Spinal cord (tissue), 10 donors: ENCODE measurements at places on chromosomes 4 and X.

- DNase-seq: no peak
Observed at GRCh38 chr4:48234575-48234974, 35.1 kb downstream of the TEC start.

- no peak for DNase-seq
Observed at GRCh38 chr4:79362626-79363025, 36.8 kb upstream of the NAA11 start.

DNA sequence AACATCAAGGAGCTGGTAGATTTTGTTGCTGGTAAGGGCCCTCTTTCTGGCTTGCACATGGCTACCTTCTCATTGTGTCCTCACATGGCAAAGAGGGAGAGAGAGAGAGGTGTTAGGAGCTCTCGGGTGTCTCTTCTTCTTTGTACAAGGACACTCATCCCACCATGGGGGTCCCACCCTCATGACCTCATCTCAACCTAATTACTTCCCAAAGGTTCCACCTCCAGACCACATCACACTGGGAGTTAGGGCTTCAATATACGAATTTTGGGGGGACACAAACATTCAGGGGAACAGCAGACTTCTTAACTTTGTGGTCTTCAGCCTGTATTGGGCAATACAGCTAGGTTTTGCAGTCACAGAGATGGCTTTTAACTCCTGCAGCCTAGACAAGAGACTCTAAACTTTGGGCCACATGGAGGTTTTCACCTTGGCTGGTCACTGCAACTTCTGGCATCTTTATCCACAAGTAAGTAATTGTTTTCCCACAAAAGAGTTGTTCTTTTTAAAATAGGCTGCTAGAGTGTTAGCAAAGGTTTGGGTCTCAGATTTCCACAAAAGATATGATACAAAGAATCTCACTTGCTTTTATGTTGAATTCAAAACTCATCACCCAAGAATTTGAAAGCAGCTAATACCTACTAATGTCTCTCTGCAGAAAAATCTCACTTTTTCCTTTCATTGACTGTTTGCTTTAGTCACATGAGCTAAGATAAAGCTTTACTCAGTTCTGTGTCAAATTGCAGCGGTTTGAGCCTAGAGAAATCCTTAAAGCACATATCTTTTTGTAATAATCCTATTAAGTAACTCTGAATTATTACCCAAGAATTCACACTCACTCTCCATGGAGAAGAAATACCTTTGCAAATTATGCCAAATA lies 39.6 kb upstream of the BBS12 start:
- no peak for DNase-seq

DNA sequence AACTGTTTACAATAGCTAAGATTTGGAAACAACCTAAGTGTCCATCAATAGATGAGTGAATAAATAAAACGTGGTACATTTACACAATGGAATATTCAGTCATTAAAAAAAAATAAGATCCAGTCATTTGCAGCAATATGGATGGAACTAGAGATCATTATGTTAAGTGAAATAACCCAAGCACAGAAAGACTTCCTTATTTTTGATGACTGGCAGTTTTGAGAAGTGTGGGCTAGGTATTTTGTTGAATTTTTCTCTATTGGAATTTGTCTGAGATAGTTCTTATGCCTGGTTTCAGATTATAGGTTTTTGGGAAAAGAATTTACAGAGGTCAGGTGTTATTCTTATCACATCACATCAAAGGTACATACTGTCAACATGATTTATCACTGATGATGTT lies 293.8 kb upstream of the ARSJ start:
- DNase-seq: no peak

- DNase-seq: no peak
Observed at GRCh38 chr4:140157341-140157740, 3.4 kb upstream of the MAML3 start.

- no peak for DNase-seq
Observed at GRCh38 chrX:150506020-150506419, 62.4 kb upstream of the MTM1 start.

GRCh38 chrX:69616457-69617203 lies 717 bp downstream of the EDA start:
- DNase-seq: peak; percentile 35

GRCh38 chrX:109270580-109271484 lies 211.1 kb downstream of the GUCY2F start:
- DNase-seq: no peak

DNA sequence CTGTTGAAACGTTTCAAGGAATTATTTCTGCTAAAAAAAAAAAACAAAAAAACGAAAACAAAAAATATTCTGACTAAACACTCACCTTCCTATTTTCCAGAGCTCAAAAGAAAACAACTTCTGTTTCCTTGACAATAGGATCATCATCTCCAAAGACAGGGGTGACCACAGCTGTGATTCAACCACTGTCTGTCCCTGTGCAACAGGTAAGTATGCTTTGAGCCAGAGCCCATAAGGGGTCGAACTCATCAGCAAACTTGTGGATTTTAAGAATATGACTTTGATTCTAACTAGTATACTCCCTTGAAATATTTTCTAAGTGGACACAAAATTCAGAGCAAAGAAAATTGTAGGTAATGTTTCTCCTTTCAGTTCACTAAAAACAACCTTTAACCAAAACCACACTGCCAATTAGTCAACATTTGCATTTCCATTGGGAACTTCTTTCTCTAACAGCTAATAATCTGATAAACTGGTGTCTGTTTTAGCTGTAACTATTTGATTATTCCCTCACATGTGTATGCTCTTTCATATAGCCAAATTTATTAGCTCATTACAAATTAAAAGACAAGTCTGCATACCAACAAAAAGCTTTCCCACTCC lies 186.1 kb downstream of the PALLD start:
- no peak for DNase-seq

DNA sequence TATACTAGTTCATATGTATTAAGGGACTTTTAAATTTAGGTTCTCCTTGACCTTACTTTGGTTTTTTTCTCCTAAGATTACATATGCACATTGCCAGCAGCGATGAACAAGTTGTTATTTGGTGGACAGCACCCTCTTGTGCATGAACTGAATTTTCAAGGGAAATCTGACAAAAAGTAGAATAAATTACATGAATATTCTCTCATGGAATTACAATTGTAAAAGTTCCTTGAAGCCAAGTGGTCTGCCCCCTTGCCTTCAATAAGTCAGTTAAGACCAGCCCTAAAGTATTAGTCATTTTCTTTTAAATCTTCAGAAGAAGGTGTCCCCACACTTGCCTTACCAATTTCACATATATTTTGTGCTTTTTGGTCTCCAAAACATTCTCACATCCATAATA lies 30.7 kb upstream of the SMARCA5 start:
- peak; percentile 26 for DNase-seq

DNA sequence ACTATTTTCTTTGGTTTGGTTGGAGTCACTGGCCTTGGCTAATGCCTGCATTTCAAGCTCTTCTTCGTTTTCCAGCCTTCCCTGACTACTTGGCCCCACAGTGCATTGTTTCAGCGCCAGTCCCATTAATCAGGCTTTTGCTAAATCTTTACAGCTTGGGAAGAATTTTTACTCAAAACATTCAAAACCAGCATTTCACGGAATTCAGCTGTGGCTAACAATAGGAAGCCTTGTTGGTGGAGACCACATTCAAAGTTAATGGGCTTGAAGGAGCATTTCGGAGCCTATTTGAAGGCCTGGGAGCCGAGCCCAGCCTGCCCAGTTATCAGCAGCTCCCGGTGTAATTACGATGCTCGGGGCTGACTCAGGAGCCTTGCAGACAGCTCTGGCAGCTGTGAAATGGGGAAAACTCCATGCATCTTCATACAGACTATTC lies 30.8 kb upstream of the VCX2 start:
- DNase-seq: peak; percentile 78

DNA sequence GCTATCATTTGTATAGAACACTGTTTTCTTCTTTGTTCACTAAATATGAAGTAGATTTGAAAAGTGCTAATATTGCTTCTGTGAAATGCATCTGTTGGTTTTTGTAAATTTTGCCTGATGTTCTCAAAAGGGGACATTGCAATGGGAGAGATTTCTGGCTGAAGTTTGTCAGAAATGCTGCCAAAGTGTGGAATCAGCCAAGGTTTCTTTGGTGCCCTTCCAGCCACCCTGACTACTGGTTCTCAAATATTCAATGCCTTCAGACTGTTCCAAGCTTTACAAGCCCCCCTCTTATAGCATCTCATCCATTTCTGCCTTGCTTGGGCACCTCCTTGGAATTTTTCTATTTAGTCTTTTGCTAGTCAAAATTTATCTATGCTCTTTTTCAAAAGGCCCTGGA lies 60.6 kb upstream of the TMLHE start:
- no peak for DNase-seq

DNA sequence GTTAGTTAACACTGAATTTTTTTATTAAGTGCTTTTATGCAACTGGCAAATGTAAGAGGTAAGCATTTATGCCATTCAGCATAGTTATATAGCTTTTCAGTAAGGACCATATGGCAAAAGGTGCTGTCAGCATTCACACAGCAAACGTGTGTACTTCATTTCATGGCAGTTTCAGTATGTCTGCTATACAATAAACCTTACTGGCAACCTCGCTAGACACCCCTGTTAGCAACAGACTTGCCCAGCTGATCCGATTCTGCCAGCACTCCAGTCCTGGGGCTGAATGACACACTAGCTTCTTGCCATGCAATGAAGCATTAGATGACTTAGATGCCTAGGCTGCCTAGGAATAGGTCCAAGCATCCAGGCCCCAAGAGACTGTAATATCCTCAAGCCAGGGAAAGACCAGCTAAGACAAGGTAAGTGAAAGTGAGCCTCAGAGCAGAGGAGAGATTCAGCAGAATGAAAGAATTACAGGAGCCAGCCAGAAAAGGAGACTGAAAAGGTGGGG lies 47.3 kb upstream of the DOCK11 start:
- no peak for DNase-seq

DNA sequence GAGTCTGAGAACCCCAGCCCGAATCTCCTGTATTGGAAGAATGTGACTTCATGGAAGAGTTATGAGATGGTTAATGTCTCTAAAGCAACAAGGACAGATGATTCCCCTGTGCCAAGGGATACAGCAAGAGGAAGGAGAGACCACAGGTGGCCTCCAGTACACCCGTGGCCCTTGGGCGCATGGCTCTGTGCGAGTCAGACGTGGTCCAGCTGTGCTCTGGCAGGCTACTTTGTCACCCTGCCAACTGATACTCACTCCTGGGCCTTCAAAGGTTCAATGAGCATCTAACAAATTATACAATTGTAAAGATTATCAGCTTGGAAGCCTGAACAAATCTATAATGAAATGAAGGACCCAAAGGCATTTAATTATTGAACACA lies 71.7 kb downstream of the NYX start:
- DNase-seq: no peak

DNA sequence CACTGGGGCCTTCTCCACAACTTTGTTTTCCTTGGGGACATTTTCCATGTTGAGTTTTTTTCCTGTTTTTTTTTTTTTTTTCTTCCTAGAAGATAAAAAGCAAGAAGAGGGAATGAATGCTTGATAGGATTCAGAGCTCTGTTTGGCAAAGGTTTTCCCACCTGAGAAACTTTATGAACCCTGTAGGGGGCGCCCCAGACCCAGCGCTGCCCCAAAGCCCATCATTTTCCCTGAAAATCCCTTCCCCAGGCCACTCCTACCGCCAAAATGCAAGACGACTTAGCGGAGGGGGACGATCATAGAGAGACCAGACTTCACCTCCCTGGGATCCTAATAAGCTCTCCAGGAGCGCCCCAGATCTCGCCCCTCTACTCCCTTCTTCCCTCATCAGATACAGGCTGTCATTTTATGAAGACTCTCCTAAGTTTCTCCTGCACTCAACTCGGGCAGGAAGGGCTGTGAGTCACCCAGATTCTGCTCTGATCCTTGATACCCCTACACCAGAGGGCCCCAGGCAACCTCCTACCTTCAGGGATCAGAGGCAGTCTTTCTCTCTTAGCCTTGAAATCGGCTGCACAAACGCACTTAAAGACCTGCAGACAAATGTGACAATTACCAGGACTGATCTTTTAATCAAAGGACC lies 1.4 kb downstream of the BEX5 start:
- DNase-seq: no peak
